ENCODE measurements at places on chromosomes 11 and 22.

GRCh38 chr11:84316866-84317555, 1030.8 kb upstream of the CCDC90B start:
- no peak for DNase-seq

- no peak for DNase-seq
These were observed 21.2 kb upstream of the GRAMD1B start for GRCh38 chr11:123408619-123409455.

DNA sequence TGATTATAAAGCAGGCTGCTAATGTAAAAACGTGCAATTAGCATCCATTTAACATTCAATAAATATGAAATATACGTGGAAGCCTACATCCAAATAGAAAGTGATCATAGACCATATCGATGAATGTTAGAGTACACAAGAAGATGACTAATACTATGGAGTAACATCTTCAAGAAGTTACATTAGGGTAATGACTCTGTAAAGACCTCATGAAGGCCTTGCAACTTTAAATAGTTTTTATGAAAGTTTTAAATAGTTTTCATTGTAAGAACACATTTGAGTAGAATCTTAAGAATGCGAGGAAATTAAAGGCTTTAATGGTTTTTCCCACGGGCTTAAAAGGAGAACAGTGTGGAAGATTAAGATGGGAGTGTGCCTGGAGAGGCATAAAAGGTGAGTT, 1.4 kb downstream of the TRIM34 start:
- no peak for DNase-seq

DNA sequence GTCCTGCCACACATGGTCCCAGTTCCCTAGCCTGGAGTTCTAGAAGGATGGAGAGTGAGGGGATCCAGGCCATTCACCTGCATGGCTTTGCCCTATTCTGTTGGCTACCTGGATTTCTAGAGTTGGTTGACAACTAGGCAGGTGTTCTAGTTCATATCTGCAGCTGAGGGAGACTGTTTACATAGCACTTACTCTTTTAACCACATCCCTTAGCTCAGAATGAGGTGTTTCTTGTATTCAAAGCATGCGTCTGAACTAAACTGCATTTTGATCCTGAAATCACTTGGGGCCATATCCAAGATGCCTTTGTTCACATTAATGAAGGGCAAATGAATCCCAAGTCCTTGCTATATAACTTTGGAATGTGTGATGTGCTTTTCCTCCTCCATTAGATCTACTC, 60.9 kb downstream of the SYT13 start:
- DNase-seq, result no peak

GRCh38 chr11:47161890-47162289, 14.8 kb downstream of the ARFGAP2 start:
- DNase-seq, result no peak

DNA sequence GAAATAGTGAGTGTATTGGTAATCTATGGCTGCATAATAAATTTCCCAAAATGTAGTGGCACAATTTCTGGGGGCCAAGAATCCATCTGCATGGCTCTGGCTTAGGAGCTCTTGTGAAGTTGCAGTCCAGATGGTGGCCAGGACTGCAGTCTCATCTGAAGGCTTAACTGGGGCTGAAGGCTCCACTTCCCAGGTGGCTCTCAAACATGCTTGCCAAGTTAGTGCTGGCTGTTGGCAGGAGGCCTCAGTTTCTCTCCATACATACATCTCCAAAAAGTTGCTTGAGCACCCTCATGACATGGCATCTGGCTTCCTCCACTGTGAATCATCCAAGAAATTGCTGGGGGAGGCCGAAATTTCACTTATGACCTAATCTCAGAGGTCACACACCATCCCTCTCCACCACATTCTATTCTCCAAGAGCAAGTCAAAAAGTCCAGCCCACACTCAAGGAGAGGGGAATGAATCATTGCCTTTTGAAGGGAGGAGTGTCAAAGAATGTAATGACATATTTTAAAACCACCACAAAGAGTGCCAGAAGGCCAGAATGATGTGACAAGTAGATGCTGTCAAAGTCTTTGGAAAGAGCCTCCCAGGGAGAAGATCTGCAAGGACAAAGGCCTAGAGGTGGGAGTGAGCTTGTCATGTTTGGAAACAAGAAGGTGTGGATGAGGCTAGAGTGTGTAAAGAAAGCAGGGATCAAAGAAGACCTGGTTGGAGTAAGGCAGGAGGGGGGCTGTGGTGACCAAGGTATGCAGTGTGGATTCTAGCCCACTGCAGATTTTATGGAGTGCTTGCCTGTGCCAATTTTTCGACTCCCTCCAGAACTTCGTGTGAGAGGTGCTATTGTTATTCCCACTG, 566.2 kb downstream of the MIAT start:
- no peak for DNase-seq

GRCh38 chr11:46903846-46904245, 14.5 kb downstream of the LRP4 start:
- DNase-seq, result no peak

DNA sequence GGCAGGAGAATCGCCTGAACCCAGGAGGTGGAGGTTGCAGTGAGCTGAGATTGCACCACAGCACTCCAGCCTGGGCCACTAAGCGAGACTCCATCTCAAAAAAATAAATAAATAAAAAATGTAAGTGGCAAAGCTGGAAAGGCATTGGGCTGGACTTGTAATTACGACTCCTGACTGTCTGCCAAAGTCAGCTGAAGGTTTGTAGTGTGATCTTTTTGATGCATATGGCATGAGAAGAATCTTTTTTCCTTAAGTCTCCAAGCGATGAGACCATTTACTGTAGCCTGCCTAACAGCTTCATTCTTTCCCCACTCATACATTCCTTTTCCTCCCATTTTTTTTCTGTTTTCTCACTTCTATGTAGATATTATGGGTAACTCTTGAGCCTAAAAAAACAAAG, 24.8 kb downstream of the CTNND1 start:
- no peak for DNase-seq

GRCh38 chr11:43699870-43700269, 19.3 kb downstream of the HSD17B12 start:
- no peak for DNase-seq

DNA sequence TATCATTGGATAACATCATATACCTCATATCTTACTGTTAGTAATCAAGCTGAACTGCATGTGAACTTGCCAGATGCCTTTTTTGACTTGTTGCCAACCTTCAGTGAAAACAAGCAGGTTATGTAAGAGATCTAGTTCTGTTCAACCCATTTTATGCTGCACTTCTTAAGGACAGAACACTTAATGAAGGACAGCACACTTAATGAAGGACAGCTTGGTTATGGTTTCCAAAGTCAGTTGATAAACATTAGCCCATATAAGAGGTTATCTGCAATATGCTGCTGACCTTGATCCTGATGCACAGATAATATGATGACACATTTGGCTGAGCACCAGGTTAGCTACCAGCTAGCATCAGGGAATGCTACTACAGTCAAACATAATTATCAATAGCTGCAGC, 358.7 kb upstream of the PDGFD start:
- no peak for DNase-seq

- no peak for DNase-seq
These were observed at the start of gene TMEM121B for GRCh38 chr22:17121233-17122195. Gene TMEM121B, minus strand, starts transcription at chr22:17121360. Its CDS starts 233 bp downstream, at chr22:17121127.

All from effector memory CD4-positive, alpha-beta T cell (primary cell).